ENCODE measurements at places on chromosomes 5 and 9.

GRCh38 chr5:177601126-177601525, 1.2 kb downstream of the B4GALT7 start:
- DNase-seq = no peak

GRCh38 chr5:31492869-31493268, 39.0 kb downstream of the DROSHA start:
- DNase-seq = no peak

DNA sequence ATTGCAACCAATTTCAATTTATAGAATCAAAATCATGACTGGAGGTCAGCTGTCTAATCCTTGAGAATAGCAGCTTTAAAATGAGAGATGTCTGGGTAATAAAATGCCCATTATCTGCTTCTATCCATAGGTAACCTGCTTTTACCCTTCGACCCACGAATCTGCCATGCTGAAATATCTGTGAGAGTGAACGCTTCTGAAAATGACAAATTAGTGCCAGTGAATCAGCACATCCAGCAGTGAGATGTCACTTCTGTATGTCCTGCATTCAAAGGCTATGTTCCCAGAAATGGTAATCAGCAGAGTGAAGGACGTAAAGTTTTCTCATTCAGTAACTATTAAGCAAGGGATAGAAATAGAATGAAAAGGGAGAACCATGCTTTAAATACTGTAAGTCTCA, 532.4 kb upstream of the ITGA1 start:
- no peak for DNase-seq

DNA sequence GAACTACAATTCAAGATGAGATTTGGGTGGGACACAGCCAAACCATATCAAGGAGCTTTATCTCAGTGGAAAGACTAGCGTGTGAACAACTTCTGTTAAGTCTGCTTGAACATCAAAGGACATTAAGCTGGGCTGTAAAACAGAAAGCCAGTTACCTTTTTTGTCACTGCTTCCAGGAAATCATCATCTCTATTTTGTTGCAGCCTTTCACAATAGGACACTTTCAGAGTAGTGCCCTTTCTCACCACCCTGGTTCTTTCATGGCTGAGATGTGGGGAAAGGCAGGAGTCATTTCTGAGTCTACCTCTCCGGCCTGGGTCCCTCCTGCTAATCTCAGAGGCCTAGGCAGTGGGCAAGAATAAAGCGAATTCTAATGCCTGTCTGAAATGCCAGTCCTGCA, 96.2 kb upstream of the PPP1R2B start:
- DNase-seq = no peak

DNA sequence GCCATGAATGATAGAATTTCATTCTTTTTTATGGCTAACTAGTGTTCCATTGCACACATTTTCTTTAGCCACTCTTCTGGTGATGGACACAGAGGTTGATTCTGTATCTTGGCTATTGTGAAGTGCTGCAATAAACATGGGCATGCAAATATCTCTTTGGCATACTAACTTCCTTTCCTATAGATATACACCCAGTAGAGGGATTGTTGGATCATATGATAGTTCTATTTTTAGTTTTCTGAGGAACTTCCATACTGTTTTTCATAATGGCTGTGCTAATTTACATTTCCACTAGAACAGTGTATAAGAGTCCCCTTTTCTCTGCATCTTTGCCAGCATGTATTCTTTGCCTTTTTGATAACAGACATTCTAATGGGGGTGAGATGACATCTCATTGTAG, 50.4 kb upstream of the CDK5RAP2 start:
- DNase-seq = no peak

GRCh38 chr9:13586587-13587374, 307.3 kb upstream of the MPDZ start:
- no peak for DNase-seq

DNA sequence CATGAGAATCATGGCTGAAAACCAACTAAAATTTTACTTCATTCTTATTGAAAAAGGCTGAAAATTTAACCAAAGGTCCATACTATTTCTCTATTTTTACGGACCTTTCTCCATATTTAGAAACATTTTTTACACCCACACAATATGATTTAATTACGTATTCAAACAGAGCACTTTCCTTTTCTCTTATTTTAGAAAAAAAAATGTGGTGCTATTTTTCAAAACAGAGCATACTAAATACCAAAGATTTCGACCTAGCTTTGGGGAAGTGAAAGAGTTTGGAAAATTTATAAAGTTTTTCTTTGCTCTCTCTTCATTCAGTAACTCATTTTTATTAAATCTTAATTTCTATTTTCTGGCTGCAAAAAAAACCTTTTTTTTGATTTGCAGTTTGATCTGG, 38.1 kb downstream of the RNF145 start:
- DNase-seq = no peak

- no peak for DNase-seq
Measured at GRCh38 chr9:69657269-69657668, 14.9 kb downstream of the APBA1 start.

GRCh38 chr9:86469476-86470250, 115.5 kb upstream of the TUT7 start:
- no peak for DNase-seq

GRCh38 chr9:120735415-120736126, 21.3 kb upstream of the MEGF9 start:
- DNase-seq = no peak

All from NCI-H1436 treated with DMSO at 0.1 percent for 48 hours (cell line).